Effector memory CD4-positive, alpha-beta T cell (primary cell): ENCODE measurements at places on chromosomes 11 and 22.

DNA sequence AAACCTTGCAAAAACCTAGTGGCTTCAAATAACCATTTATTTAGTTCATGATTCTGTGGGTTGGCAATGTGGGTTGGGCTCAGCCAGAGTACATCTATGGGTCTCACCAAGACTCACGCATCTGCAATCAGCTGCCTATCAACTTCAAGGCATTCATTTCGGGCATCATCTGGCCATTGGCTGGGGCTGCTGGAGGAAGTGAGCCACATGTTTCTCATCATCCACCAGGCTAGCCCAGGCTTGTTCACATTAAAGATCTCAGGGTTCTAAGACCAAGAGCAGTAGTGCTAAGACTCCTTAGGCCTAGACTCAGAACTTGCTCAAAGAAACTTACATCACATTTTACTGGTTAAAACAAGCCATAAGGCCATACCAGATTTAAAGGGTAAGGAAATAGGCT, 478.9 kb upstream of the ARHGAP42 start:
- no peak for DNase-seq
- no peak overlapping the region for H3K4me3 ChIP-seq
- no peaks in the 10 kb centered on the region for H3K4me1 ChIP-seq

DNA sequence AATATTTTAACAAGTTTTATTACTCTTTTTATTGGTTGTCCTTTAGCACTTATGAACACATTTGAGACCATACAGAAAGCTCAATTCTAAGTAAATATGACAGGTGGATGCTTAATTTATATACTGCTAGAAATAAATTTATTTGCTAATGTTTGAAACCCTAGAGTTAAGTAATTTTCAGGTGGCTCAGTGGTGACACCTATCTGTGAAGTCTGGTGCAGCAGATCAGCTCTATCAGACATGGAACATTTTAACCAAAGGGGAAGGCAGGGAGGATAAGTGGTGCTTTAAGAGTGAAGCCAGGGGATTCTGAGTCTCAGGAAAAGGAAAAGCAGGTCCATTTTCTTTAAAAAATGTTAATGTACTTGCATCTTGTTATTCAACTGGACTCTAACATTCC, 175.8 kb downstream of the DSCAML1 start:
- H3K4me3 ChIP-seq: no peak overlapping the region
- no peaks in the 10 kb centered on the region for H3K4me1 ChIP-seq
- no peaks in the 10 kb centered on the region for H3K27me3 ChIP-seq
- no peak for DNase-seq
- no peaks in the 10 kb centered on the region for H3K36me3 ChIP-seq
- H3K27ac ChIP-seq: no peak overlapping the region

- H3K27me3 ChIP-seq: no peaks in the 10 kb centered on the region
- no peak overlapping the region for H3K27ac ChIP-seq
Measured at GRCh38 chr22:45425531-45426265, 12.2 kb downstream of the RIBC2 start.

DNA sequence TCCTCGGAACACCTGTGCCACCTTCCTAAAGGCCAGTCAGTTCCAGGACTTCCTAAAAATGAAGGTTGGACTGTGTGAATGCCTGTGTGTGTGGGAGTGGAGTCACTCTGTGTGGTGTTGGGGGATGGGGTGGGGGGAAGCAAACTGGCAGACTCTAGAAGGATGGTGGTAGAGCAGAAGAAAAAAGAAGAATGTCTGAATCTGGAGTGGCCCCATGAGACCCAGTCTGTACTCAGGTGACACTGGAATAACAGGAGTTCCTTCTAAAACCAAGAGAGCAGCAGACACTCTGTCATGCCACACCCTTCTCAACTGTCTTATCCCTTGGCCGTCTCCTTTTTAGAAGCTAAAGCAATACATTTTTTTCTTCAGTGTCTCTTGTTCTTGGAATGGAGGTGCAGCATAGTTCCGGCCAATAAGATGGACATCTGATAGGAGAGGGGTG, 82.9 kb downstream of the MAML2 start:
- H3K36me3 ChIP-seq: no peaks in the 10 kb centered on the region
- H3K27me3 ChIP-seq: no peaks in the 10 kb centered on the region
- no peak overlapping the region for H3K4me3 ChIP-seq
- H3K27ac ChIP-seq: peak overlapping the region; percentile 80
- no peak for DNase-seq

DNA sequence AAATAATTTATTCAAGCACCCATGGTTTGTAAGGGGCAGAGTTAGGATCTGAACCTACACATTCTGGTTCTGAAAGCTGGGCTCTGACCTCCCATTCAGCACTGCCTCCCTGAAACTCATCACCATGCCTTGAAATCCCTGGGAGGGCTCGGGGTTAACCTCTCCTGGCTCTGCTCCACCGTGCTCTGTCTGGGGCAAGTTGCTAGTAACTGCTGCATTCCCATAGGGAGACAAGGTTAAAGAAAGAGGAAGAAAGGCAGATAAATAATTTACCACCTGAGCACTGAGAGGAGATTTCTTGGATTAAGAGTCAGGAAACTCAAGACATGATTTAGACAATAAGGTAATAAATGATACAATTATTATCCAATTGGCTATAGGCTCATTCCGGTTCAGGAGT, 199.3 kb downstream of the KIF18A start:
- H3K4me1 ChIP-seq: no peaks in the 10 kb centered on the region
- no peak overlapping the region for H3K27ac ChIP-seq

DNA sequence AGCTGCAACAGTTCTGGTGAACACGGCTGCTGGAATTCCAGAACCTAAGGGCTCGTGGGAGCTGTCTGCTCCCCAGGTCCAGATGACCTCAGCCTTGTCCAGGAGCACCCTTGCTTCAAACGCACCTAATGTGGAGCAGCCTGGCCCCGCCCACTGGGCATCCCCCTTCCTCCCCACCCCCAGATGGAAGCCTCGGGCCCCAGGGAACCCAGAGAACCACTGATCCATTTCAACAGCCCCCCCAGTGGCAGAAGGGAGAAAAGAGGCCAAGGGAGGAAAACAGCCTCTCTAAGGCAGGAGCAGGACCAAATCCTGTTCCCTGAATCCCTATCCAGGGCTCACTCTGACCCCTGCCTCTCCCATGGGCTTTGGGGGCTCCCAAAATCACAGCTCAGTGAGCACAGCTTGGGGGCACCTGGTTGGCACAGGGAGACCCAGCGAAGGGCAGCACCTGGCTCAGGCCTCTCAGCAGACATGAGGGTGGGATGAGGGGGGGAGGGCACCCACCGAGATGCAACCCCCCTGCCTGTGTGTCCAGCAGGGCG, 1.2 kb downstream of the CYTH4 start:
- H3K27ac ChIP-seq: peak overlapping the region; percentile 87
- H3K36me3 ChIP-seq: peaks cover 5% of the 10 kb centered on the region
- H3K4me1 ChIP-seq: peaks cover 32% of the 10 kb centered on the region
- peak; percentile 62 for DNase-seq
- H3K4me3 ChIP-seq: peak overlapping the region; percentile 86

- DNase-seq: no peak
- no peak overlapping the region for H3K27ac ChIP-seq
- H3K4me1 ChIP-seq: peaks cover 10% of the 10 kb centered on the region
- H3K27me3 ChIP-seq: no peaks in the 10 kb centered on the region
- H3K36me3 ChIP-seq: no peaks in the 10 kb centered on the region
Measured at GRCh38 chr11:128372977-128373376, 214.4 kb downstream of the ETS1 start.

DNA sequence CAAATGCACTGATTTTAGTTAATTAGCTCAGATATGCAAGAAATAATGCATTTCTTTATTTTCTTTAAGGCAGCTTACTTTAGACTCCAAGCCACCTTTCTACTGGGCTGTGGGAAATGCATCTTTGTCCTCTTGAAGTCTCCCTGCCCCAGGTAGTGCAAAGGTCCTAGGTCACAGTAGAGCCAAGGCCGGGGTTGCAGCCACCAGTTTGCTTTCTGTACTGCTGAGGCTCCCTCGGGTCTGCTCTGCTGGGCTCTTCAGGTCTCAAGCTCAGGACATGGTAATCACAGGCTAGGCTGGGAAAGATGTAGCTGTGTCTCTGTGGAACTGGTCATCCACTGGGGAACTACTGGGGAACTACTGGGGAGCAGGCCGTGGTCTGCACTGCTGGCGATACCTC, 25.4 kb upstream of the THY1 start:
- H3K27ac ChIP-seq: no peak overlapping the region
- DNase-seq: no peak
- H3K4me1 ChIP-seq: no peaks in the 10 kb centered on the region
- H3K27me3 ChIP-seq: peaks cover 5% of the 10 kb centered on the region
- H3K4me3 ChIP-seq: no peak overlapping the region
- H3K36me3 ChIP-seq: no peaks in the 10 kb centered on the region

- H3K27ac ChIP-seq: no peak overlapping the region
- H3K27me3 ChIP-seq: no peaks in the 10 kb centered on the region
- peaks cover 57% of the 10 kb centered on the region for H3K36me3 ChIP-seq
- DNase-seq: no peak
- H3K4me1 ChIP-seq: no peaks in the 10 kb centered on the region
Measured at GRCh38 chr11:128796270-128796669, 70.8 kb downstream of the KCNJ1 start.

GRCh38 chr11:111838054-111838453, 33.3 kb downstream of the ALG9 start:
- H3K4me1 ChIP-seq: no peaks in the 10 kb centered on the region
- no peak for DNase-seq
- H3K27ac ChIP-seq: no peak overlapping the region
